ENCODE measurements at places on chromosomes 5 and 9.

DNA sequence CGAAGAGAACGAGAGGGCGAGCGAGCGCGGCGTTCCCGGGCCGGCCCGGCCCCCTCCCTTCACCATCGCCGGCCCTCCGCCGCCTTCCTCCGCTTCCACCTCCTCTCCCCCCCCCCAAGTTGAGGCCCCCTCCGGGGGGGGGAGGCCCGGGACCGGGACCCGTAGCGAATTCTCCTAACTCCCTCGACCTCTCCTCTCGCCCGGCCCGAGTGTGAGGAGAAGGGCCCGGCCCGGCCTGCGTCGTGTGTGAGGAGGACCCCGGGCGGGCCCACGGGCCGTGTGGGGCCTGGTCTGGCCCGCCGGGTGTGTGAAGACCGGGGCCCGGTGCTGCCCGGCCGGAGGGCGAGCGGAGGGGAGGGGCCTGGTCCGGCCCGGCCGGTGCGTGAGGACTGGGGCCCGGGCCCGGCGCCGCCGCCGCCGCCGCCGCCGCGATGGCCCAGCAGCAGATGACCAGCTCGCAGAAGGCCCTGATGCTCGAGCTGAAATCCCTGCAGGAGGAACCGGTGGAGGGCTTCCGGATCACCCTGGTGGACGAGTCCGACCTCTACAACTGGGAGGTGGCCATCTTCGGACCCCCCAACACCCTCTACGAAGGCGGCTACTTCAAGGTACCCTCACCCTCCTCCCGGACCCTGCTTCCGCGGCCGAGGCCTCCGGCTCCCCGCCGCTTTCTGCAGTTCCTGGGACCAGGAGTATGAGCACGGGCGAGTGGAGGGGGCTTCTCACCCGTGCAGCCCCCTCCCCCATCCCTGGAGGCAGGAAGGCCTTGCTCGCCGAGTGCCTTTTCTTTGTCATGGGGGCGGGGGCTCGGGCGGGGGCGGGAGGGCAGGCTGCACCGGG is 587 bp downstream of the UBE2R2 start:
- DNase-seq = peak; percentile 40

DNA sequence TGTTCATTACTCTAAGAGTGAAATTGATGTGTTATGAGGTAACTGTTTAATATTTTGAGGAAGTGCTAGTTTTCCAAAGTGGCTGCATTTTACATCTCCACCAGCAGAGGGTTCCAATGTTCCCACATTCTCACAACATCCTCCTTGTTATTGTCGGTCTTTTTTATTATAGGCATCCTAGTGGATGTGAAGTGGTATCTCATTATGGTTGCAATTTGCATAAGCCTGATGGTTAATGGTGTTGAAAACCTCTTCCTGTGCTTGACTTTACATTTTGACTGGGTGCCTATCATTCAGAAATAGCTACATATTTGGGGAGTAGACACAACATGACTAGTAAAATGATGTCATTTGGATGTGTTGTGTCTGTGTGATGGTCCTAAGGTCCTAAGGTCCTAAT is 143.6 kb downstream of the MRPS30 start:
- DNase-seq = no peak

DNA sequence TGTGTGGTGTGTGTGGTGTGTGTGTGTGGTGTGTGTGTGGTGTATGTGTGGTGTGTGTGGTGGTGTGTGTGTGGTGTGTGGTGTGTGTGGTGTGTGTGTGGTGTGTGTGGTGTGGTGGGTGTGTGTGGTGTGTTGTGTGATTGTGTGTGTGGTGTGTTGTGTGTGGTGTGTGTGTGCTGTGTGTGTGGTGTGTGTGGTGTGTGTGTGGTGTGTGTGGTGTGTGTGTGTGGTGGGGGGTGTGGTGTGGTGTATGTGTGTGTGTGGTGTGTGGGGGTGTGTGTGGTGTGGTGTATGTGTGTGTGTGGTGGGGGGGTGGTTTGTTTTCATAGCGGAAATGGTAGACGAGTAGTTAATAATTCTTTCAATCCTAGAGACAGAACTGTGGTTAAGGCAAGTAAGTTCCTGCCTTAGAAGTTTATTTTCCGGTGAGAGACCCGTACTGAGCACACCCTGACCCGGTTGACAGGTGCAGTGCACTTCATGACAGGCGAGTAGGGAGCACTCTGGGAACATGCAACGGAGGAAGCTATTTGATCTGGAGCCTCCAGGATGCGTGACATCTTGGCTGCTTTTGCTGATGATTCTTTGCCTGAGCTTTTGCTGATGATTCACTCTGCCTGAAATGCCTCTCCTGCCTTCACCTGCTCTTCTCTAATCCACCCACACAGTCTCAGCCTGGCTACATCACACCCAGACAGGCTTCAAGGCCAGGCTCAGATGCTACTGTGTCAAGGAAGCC is 21.7 kb upstream of the FAT2 start:
- no peak for DNase-seq

GRCh38 chr5:32225445-32225844 is 51.3 kb upstream of the GOLPH3 start:
- no peak for DNase-seq

GRCh38 chr5:168897387-168898122 is 318.4 kb upstream of the PANK3 start:
- DNase-seq = no peak

GRCh38 chr9:79952401-79952800 is 380.6 kb downstream of the TLE4 start:
- no peak for DNase-seq

- DNase-seq = no peak
These were observed 58.5 kb upstream of the TJP2 start for GRCh38 chr9:69115621-69116020.

DNA sequence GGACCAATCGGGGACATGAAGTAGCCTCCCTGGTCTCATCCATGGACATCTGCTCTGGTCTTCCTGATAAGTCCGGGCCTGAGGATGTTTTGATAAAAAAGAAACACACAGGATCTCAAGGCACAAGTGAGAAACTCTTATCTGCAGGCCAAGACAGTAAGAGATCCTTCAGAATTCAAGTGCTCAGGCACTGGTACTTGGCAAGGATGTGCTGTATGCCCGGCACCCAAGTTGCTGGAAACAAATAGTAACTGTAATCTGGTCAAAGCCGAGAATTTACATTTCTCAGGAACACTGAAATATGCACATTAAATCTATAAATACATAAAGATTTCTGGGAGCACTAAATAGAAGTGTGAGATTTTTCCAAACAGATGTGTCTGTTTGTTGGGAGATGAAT is 165.7 kb downstream of the SPOCK1 start:
- DNase-seq = no peak
